Gastrocnemius medialis (tissue), 4 donors: ENCODE measurements at places on chromosomes 5 and 9.
A peak's percentile ranks its signal among the peaks of the same experiment; 100 is the strongest.

DNA sequence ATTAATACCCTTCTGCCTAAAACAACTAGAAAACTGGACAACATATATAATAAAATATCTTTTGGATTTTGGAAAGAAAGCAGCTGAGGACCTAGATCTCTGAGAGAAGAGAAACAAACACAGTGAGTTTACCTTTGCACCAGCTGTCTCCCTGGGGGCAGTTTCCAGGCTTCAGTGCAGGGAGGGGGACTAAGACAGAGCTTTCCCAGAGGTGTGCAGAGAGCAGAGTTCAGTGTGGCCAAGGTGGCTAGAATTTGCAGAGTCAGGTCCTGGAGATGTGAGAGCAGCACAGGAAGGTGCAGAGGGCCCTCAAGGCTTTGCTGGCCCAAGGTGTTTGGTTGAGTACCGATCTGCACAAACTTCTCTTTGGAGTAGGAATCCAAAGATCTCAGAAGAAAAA is 26.3 kb upstream of the PTPDC1 start:
- no peaks in the 10 kb centered on the region for H3K36me3 ChIP-seq
- H3K4me3 ChIP-seq = no peak overlapping the region
- no peak overlapping the region for H3K27ac ChIP-seq

GRCh38 chr5:80275347-80275746 is 19.5 kb upstream of the SERINC5 start:
- H3K4me3 ChIP-seq = no peak overlapping the region
- H3K36me3 ChIP-seq = no peaks in the 10 kb centered on the region
- H3K4me1 ChIP-seq = no peaks in the 10 kb centered on the region

GRCh38 chr5:137735555-137736284 is at the start of gene KLHL3:
TSS of gene KLHL3 (minus strand) at chr5:137736089. CDS start at chr5:137735646, 443 bp downstream.
- H3K4me1 ChIP-seq = peaks cover 9% of the 10 kb centered on the region
- H3K36me3 ChIP-seq = no peaks in the 10 kb centered on the region
- H3K4me3 ChIP-seq = peak within 1 kb of the TSS; percentile 17
- H3K27ac ChIP-seq = peak within 1 kb of the TSS; percentile 56
- no peak for DNase-seq

GRCh38 chr5:137923856-137924255 is 34.6 kb downstream of the PKD2L2 start:
- H3K4me1 ChIP-seq = no peaks in the 10 kb centered on the region
- DNase-seq = no peak
- no peaks in the 10 kb centered on the region for H3K36me3 ChIP-seq
- H3K4me3 ChIP-seq = no peak overlapping the region
- H3K27ac ChIP-seq = no peak overlapping the region
- no peaks in the 10 kb centered on the region for H3K27me3 ChIP-seq
